Ovary (tissue), 10 donors: ENCODE measurements at places on chromosomes 12 and 14. TPM values are rescaled to one million over a fixed set of nuclear protein-coding genes. Genes with fewer than 3 reads are reported as not detected.
A peak's percentile ranks its signal among the peaks of the same experiment; 100 is the strongest.

Gene TNFRSF1A
- total RNA-seq = 149 TPM

DNA sequence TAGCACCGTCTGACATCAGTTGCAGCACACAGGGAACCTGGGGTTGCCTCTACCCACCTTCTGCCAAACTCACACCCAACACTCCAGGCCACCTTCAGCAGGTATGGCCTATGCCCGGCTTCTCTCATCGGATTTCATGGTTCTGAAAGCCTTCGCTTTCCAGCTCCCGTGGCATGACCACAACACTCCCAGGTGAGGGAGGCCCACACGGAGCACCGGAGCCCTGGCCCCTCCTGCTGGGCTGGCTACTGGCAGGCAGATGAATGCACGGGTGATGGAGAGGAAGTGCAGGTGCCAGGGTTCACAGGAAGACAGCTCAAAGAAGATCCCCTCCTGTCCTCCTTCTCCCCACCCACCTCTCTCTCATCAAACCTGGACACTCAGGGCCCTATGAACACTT, 37.2 kb downstream of the CACNA2D4 start:
- no peaks in the 10 kb centered on the region for H3K36me3 ChIP-seq
- no peak overlapping the region for H3K27ac ChIP-seq
- H3K4me1 ChIP-seq = no peaks in the 10 kb centered on the region
- no peak overlapping the region for H3K4me3 ChIP-seq

Gene A2M
- total RNA-seq = 426 TPM

- no peak for DNase-seq
- no peak overlapping the region for H3K4me3 ChIP-seq
- H3K27ac ChIP-seq = no peak overlapping the region
- H3K36me3 ChIP-seq = no peaks in the 10 kb centered on the region
- no peaks in the 10 kb centered on the region for H3K27me3 ChIP-seq
- H3K4me1 ChIP-seq = no peaks in the 10 kb centered on the region
Measured at GRCh38 chr12:114836609-114837008, 152.6 kb upstream of the TBX3 start.

DNA sequence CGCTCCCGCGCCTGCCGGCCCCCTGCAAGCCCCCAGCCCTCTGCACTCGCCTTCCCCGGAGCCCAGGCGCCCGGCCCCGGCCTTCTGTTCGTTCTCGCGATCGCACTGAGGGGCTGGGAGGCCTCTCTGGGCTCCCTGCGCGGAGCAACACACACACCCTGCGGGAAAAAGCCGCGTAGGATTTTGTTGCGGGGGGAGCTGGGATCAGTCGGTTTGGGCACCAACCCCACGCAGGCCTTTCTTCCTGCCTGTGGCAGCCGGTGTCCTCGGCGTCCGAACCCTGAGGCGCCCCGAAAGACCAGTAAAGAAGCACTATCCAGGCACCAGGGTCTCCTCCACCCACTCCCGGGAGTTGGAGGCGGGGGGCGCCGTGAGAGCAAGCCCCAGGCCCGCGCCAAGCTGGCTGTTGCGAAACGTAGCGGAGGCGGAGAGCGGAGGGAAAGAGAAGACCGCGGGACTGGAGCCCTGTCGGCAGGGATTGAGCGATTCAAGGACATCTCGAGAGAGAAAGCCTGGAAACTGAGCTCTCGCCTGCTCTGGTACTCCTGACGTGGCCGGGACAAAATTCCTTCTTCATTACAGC, 1.9 kb upstream of the HOXC5 start:
- H3K27me3 ChIP-seq = no peaks in the 10 kb centered on the region
- no peaks in the 10 kb centered on the region for H3K36me3 ChIP-seq
- peak overlapping the region; percentile 26 for H3K4me3 ChIP-seq

DNA sequence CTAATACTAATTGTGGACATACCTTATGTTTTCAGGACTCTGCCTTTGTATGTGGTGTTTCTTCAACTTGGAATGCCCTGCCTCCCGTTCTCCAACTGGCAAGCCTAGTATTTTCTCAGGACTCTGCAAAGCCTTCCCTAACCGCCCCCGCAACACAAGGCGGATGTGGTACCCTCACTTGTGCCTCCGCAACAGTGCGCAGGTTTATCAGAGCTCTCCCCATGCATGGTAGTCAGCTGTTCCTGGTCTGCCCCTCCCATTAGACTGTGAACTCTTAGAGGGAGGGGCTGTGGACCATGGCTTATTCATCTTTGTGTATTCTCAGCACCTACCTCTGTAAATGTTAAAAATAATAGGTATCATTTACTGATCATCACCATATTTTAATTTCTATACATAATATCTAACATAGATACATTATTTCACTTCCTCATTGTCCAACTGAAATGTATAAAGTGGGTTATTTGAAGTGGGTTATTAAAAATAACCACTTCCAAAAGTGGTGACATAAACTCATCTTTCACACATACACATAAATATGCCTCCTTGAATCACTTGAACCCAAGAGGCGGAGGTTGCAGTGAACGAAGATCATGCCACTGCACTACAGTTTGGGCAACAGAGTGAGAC, 9.0 kb downstream of the LPAR5 start:
- no peak for DNase-seq
- no peaks in the 10 kb centered on the region for H3K4me1 ChIP-seq
- H3K27me3 ChIP-seq = no peaks in the 10 kb centered on the region
- H3K36me3 ChIP-seq = no peaks in the 10 kb centered on the region

GRCh38 chr14:61034416-61035120, 53.5 kb downstream of the SLC38A6 start:
- no peak overlapping the region for H3K27ac ChIP-seq
- H3K27me3 ChIP-seq = no peaks in the 10 kb centered on the region
- no peak overlapping the region for H3K4me3 ChIP-seq
- no peak for DNase-seq
- H3K4me1 ChIP-seq = no peaks in the 10 kb centered on the region
- H3K36me3 ChIP-seq = no peaks in the 10 kb centered on the region

Gene TOMM20L
- not detected for total RNA-seq

GRCh38 chr14:93073910-93074769, 41.6 kb downstream of the ITPK1 start:
- H3K27me3 ChIP-seq = no peaks in the 10 kb centered on the region
- H3K4me3 ChIP-seq = no peak overlapping the region
- DNase-seq = no peak
- H3K4me1 ChIP-seq = no peaks in the 10 kb centered on the region
- H3K27ac ChIP-seq = no peak overlapping the region
- no peaks in the 10 kb centered on the region for H3K36me3 ChIP-seq

DNA sequence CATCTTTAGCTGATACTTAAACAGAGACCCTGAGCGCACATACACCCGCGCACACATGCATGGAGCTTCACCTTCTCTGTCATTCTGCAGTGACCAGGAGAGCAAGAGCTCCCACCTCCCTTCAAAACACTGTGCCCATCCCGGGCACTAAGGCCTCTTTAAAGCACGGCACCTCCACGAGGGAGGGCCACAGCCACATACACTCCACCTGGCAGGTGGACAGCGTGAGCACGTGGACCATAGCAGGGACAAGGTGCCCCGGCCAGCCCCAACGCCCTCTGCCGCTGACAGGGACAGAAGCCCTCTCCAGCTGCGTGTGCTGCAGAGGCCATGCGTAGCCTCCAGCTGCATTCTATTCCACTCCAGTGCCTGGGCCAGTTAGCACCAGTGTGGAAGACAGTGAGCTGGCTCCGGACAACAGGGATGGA, 5.4 kb downstream of the GAPDH start:
- H3K4me3 ChIP-seq = no peak overlapping the region
- H3K27ac ChIP-seq = peak overlapping the region; percentile 81
- H3K4me1 ChIP-seq = peaks cover 7% of the 10 kb centered on the region

- H3K36me3 ChIP-seq = no peaks in the 10 kb centered on the region
- no peaks in the 10 kb centered on the region for H3K27me3 ChIP-seq
- H3K4me3 ChIP-seq = no peak overlapping the region
- no peaks in the 10 kb centered on the region for H3K4me1 ChIP-seq
- DNase-seq = no peak
- H3K27ac ChIP-seq = no peak overlapping the region
Measured at GRCh38 chr12:17020765-17021164, 414.8 kb upstream of the LMO3 start.

- no peaks in the 10 kb centered on the region for H3K4me1 ChIP-seq
- no peak overlapping the region for H3K4me3 ChIP-seq
- no peaks in the 10 kb centered on the region for H3K27me3 ChIP-seq
- no peak for DNase-seq
- no peak overlapping the region for H3K27ac ChIP-seq
Measured at GRCh38 chr14:106277503-106277902, 751.1 kb downstream of the TMEM121 start.

Gene DYNLL1
- 317 TPM for total RNA-seq

Gene GLTP
- total RNA-seq = 18.0 TPM

GRCh38 chr12:946631-947030, 2.9 kb downstream of the RAD52 start:
- no peak for DNase-seq
- H3K27me3 ChIP-seq = no peaks in the 10 kb centered on the region
- no peak overlapping the region for H3K27ac ChIP-seq
- peaks cover 12% of the 10 kb centered on the region for H3K4me1 ChIP-seq

- H3K4me1 ChIP-seq = no peaks in the 10 kb centered on the region
- H3K4me3 ChIP-seq = no peak overlapping the region
- no peaks in the 10 kb centered on the region for H3K36me3 ChIP-seq
- no peaks in the 10 kb centered on the region for H3K27me3 ChIP-seq
- DNase-seq = no peak
- H3K27ac ChIP-seq = no peak overlapping the region
Measured at GRCh38 chr12:68595241-68595640, 15.5 kb upstream of the RAP1B start.

GRCh38 chr14:24399447-24399822, 632 bp downstream of the NYNRIN start:
- H3K27me3 ChIP-seq = no peaks in the 10 kb centered on the region
- H3K4me3 ChIP-seq = peak overlapping the region; percentile 77
- H3K36me3 ChIP-seq = no peaks in the 10 kb centered on the region
- no peak for DNase-seq

GRCh38 chr12:53070877-53071492, 8.2 kb downstream of the SPRYD3 start:
- no peak for DNase-seq
- peaks cover 43% of the 10 kb centered on the region for H3K4me1 ChIP-seq
- H3K27me3 ChIP-seq = no peaks in the 10 kb centered on the region
- no peaks in the 10 kb centered on the region for H3K36me3 ChIP-seq

DNA sequence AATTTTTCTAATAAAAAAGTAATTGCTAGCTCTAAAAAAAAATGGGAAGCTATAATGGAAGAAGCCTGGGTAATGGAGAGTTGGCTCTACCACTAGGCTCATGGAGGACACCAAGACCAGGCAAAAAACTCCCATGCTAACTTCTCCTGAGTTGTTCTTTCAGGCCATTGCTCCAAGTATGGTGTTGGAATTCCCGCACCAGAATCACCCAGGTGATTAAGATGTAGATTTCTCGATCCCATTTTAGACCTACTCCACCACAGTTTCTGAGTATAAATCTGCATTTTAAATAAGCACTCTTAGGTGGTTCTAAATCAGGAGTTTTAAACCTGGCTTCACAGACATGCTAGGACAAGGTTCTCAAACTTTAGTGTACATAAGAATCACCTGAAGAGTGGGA, 221.0 kb downstream of the EMP1 start:
- H3K4me3 ChIP-seq = no peak overlapping the region
- H3K36me3 ChIP-seq = no peaks in the 10 kb centered on the region
- H3K27me3 ChIP-seq = no peaks in the 10 kb centered on the region
- DNase-seq = no peak
- H3K27ac ChIP-seq = no peak overlapping the region
- H3K4me1 ChIP-seq = no peaks in the 10 kb centered on the region

DNA sequence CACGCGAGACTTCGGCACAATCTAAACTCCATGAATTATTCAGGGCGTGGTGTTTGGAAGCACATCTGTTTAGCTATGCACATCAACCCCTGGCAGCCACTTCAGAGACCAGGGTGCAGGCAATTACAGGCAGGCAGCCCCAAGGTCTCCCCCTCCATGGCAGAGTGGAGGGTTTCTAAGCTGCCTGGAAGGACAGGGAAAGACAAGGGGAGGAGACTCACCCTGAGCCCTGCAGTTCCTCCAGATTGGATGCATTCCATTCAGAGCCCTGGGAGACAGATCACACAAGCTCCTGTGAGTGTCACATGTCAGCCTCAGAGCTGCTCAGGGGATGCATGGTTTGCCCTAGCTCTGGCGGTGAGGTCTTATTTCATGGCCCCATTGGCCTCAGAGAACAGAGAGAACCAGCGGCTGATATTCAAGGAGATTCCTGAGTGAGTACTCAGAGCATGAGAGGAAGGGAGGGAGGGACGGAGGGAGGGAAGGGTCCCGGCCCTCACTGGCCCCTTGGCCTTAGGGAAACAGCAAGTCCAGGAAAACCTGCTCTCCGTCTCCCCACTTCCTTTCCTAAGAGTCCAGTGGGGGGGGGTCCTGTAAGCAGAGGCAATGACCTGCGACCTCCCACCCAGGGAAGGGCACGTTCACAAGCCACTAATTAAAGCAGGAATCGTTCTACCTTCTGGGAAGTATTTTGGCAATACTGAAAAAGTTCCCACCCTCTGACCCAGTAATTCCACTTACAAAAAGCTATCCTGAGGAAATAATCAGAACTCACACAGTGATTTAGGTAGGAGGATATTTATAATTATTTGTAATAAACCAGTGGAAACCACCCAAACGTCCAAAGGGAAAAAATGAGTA, 55.1 kb downstream of the SSH1 start:
- peak; percentile 50 for DNase-seq
- H3K27me3 ChIP-seq = no peaks in the 10 kb centered on the region
- peak overlapping the region; percentile 2 for H3K4me3 ChIP-seq
- peak overlapping the region; percentile 80 for H3K27ac ChIP-seq
- H3K36me3 ChIP-seq = no peaks in the 10 kb centered on the region

DNA sequence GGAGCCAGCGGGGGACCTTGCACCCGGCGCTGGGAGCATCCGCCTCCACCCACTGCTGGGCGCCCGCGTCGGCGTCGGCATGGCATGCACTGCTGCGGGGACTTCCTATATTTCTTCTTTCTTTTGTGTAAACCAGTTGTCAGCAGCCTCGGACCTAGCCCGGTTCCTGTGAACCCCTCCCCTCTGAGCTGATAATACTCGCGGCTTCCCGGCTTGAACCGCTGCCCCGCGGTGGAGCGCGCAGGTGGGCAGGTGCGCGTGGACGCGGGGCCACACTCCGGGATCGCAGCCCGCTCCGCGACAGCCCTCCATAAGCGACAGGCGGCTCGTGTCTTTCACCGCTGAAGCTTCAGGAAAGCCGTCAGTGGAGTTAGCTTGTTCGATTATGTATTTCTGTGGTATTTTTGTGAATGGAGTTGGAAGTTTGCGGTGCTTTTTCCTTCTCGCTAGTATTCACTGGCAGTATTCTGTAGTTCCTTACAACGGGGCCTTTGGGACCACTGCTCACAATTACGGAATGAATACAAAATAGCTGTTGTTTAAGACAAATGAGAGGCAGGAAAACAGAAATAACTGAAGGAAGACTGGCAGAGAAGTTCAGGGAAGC, 870 bp downstream of the BMAL2 start:
- H3K4me3 ChIP-seq = peak overlapping the region; percentile 48
- H3K4me1 ChIP-seq = peaks cover 2% of the 10 kb centered on the region
- H3K27ac ChIP-seq = no peak overlapping the region

Gene C14orf39
- 0.76 TPM for total RNA-seq

Gene FLVCR2
- total RNA-seq = 3.2 TPM

- H3K36me3 ChIP-seq = no peaks in the 10 kb centered on the region
- H3K27ac ChIP-seq = peak overlapping the region; percentile 82
- no peak for DNase-seq
Measured at GRCh38 chr14:73739174-73739898, 25.2 kb upstream of the PNMA1 start.

GRCh38 chr12:99367181-99367580, 280.4 kb upstream of the GARIN6 start:
- H3K27ac ChIP-seq = no peak overlapping the region
- H3K27me3 ChIP-seq = no peaks in the 10 kb centered on the region
- H3K36me3 ChIP-seq = no peaks in the 10 kb centered on the region
- no peak for DNase-seq
- H3K4me3 ChIP-seq = no peak overlapping the region

GRCh38 chr14:104678901-104679705, 10.3 kb upstream of the INF2 start:
- H3K4me3 ChIP-seq = no peak overlapping the region
- H3K27ac ChIP-seq = no peak overlapping the region
- DNase-seq = no peak
- peaks cover 21% of the 10 kb centered on the region for H3K4me1 ChIP-seq

Gene AKAP3
- total RNA-seq = 1.6 TPM

Gene CDK17
- total RNA-seq = 31.4 TPM
